ENCODE measurements at places on chromosomes 4 and X. TPM values are rescaled to one million over a fixed set of nuclear protein-coding genes. Genes with fewer than 3 reads are reported as not detected.

DNA sequence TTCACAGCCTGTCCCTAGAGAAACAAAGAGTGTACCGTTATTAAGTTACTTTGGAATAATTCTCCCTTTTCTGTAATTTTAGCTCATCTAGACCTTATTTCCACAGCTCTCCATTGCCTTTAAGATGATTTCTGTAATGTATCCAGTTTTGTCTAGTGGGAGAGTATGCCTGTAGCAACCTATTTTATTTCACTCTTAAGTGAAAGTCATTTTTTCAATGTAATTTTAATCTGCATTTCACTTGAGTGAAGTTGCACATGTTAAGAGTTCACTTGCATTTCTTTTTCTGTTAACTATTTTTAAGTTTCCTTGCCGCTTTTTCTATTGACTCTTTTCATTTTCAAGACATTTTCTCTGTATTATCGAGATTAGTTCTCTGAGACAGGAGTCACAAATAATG lies 46.5 kb downstream of the FANCB start:
- no peaks in the 10 kb centered on the region for H3K4me1 ChIP-seq
- no peak overlapping the region for H3K4me3 ChIP-seq
- H3K36me3 ChIP-seq = no peaks in the 10 kb centered on the region
- no peaks in the 10 kb centered on the region for H3K27me3 ChIP-seq

Gene CCNB3
- total RNA-seq = 0.51 TPM

DNA sequence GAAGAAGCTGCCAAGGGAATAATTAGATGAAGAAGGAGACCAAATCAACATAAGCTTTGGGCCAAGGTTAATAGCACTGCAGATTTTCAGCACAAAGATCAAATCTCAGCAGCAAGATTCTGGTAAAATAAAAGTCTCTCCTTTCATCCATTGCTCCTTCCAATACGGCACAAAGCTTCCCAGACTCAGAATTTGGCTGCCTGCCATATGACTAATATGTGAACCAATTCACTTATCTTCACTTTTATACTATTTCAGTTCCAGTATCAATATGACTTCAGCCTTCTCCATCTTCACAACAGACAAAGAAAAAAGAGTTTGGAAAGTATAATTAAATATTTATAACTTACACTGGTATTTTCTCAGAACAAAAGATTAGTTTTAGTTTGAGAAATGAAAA lies 978.3 kb upstream of the GRID2 start:
- no peaks in the 10 kb centered on the region for H3K36me3 ChIP-seq
- DNase-seq = peak; percentile 77
- H3K4me1 ChIP-seq = no peaks in the 10 kb centered on the region
- no peaks in the 10 kb centered on the region for H3K27me3 ChIP-seq

Gene TMEM164
- 7.4 TPM for total RNA-seq

DNA sequence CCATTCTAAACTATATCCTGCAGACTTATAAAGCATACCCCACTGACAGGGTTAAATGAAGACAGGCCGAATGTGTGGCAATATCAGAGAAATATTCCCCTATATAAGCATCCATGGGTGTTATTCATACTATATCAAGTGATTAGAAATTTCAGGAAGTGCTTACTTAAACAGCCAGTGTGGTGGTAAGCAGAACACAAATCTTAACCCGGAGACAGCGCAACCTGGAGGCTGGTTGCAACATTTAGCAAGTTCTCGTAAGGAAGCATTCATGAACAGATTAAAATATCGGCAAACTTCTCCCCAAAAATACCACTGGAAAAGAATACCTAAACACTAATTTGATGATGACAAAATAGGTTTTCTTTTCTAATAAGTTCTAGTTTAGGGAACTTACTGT lies 261.2 kb downstream of the CBLL2 start:
- H3K4me1 ChIP-seq = no peaks in the 10 kb centered on the region
- no peaks in the 10 kb centered on the region for H3K27me3 ChIP-seq
- H3K27ac ChIP-seq = no peak overlapping the region
- H3K4me3 ChIP-seq = no peak overlapping the region
- DNase-seq = no peak
